Stimulated activated CD4-positive, alpha-beta T cell treated with anti-CD3 and anti-CD28 coated beads, TNF-alpha, amount 100 ng/mL, for 4 hours (primary cell): ENCODE measurements at places on chromosomes 11 and 22.

- no peak for DNase-seq
These were observed 79.5 kb upstream of the CRYBB3 start for GRCh38 chr22:25120093-25120561.

- DNase-seq = no peak
These were observed 51.0 kb downstream of the GALNT18 start for GRCh38 chr11:11570823-11571222.

DNA sequence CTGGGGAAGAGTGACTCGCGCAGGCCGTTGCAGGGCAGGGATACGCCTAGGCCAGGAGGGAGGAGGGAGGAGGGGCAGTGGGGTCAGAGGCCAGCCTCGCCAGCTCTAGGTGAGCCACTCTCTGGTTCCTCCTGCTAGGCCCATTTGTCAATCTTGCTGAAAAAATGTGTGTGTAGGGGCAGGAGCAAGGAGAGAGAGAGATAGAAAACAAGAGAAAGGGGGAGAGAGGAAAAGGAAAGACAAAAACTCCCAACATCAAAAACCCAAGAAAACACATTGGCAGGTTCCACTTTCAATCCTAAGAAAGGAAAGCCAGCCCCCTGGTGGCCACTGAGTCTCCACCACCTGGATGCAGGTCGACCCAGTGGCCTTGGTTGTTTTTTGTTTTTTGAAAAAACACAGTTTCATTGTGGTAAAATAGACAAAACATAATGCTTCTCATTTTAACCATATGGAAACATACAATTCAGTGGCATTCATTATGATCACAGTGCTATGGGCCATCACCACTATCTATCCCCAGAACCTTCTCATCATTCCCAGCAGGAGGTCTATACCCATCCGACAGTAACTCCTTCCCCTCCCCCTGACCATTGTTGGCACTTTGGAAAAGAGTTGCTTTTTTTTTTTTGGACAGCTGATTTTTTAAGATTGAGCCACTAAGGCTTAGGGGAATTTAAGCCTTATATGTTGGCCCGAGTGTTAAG lies 10.9 kb downstream of the OMP start:
- no peak for DNase-seq

DNA sequence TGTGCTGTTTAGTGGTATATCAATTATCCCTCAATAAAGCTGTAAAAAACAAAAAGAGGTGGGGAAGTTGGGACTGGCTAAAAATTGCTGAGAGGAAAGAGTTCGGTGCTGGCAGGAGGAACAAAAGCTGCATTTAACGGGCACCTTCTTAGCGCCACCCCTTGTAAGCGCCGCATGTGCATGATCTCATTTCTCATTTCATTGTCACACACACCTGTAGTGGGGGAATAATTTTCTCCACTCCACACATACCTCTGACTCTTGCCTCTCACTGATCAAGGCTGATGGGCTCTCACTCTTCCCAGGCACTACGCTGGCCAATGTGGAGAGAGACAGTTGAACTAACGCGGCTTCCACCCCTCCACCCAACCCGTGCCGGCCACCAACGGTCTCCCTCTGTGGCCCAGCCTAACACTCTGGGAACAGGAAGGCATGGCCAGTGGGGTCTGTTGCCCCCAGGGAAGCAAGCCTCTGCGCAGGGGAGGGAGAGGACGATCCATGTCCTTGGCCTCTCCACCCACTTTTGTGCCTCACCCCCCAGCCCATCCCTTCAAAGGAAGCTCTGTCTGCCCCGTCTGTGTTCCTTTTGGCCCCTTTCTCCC lies 186.7 kb upstream of the SYT13 start:
- no peak for DNase-seq

- DNase-seq = no peak
These were observed 86.4 kb upstream of the PICALM start for GRCh38 chr11:86155200-86155844.
